ENCODE measurements at places on chromosomes 3 and 15.

DNA sequence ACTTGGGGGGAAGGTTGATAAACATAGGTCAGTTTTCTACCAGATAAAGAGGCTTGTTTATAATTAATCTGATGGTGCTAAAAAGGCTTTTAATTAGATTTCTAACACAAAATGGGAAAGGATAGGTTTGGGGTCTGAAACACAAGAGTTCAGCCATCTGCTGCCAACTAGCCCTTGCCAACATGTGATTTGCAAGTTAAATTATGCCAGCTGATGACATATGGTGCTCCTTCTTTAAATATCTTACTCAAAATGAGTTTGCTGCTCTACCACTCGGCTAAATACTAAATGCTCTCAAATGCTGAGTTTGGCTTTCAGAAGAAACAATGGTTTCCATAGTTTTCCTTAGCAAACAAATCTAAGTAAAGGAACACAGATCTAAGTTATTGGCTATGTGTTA lies 557.8 kb upstream of the CCDC54 start:
- no peak for DNase-seq

DNA sequence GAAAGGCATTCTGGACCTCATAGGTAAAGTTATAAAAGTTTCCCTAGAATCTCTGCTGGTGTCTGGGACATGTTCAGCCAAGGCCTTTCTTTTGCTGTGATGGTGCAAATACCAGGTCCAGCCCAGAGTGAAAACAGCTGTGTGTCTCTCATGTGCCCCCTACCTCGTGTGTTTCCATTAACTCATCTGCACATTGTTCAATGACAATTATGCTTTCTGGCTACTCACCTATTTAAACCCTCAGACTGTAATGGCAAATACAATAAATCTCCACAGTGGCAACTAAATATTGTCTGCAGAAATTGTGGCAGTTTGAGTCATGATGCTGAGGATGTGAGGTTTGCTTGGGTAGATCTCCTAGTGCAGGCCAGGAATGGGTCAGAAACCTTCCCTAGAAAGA lies 53.1 kb upstream of the GALNT15 start:
- no peak for DNase-seq

DNA sequence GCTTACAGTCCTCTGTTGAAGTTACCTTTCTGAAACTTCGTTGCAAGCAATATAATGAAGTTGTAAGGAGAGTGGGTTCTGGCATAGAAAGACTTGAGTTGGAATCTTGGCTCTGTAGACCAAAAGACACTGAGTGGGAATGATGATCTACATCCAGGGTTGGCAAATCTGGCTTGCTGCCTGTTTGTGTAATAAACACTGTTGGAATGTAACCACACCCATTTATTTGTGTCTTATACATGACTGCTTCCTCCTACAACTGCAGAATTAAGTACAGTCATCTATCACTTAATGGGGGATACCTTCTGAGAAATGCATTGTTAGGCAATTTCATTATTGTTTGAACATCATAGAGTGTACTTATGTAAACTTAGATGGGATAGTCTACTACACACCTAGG lies 178.4 kb upstream of the SUCLG2 start:
- DNase-seq: no peak

DNA sequence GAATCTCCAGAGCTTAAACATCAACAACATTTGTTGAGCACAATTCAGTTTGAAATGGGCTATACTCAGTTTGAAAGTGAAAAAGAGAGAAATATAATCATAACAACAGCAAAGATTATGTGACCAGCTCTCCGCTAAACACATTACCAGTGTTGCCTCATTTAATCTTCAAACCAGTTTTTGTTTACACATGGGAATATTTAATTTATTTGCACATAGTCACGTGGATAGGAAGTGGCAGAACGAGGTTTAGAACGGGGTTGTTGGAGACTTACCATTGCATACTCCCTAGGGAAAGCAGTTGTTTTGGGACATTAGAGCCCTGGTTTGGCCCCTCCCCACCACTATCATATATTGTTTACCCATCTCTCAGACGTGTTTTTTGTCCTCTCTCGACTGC lies 77.2 kb downstream of the IL1RAP start:
- DNase-seq: no peak

DNA sequence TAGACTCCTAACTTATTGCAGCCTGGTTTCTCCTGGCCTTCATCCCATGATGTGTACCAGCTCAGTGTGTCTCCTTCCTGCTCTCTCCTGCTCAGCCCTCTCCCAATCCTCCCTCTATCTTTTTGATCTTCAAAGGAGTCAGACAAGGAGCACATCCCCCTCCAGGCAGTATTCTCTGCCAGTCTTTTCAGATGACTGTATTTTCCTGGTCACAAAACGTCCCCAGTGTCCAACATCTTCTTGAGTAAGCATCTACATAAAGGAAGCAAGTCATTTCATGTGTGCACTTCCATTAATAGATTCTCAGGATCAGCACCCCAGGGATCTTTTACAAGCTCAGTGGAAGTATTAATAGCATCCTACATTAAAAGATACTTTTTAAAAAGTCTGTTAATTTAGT lies 148.9 kb upstream of the THBS1 start:
- no peak for DNase-seq

DNA sequence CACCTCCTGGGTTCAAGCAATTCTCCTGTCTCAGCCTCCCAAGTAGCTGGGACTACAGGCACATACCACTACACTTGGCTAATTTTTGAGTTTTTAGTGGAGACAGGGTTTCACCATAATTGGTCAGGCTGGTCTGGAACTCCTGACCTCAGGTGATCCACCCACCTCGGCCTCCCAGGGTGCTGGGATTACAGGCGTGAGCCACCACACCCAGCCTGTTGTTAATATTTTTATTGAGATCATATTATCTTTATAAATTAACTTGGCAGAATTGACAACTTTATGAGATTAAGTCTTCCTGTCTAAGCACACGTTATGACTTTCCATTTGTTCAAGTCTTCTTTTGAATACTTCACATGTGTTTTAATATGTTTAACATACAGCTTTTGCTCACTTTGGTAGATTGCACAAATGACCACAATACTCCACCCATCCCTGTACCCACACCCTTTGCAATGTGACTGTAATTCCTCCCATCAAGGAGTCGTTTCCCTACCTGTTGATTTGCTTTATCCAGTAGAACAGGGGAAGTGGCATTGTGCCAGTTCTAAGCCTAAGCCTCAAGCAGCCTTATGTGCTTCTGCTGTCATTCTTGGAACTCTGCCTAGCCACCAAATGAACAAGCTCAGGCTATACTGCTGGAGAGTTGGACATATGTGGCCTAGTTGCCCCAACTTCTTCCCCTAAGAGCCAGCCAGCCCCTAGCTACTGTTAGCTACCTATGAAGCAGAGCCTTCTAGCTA lies 8.2 kb downstream of the XYLB start:
- DNase-seq: no peak

DNA sequence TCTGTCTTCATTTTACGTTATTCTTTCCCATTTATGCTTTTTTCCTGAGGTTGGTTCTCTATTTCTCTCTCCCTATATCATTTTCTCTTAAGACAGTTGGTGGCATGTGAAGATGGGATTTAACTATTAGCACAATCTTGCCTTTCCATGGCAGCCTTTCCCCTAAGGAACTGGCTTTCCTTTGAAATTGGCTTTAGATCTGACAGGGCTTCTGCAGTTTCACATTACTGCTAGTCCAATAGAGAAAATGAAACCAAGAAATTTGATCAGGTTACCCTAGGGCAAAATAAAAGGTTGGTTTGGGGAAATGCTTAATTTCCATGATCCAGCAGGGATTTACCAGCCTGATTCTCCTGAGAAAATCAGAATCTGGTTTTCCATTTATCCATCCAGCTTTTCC lies 22.7 kb upstream of the CHL1 start:
- DNase-seq: no peak

DNA sequence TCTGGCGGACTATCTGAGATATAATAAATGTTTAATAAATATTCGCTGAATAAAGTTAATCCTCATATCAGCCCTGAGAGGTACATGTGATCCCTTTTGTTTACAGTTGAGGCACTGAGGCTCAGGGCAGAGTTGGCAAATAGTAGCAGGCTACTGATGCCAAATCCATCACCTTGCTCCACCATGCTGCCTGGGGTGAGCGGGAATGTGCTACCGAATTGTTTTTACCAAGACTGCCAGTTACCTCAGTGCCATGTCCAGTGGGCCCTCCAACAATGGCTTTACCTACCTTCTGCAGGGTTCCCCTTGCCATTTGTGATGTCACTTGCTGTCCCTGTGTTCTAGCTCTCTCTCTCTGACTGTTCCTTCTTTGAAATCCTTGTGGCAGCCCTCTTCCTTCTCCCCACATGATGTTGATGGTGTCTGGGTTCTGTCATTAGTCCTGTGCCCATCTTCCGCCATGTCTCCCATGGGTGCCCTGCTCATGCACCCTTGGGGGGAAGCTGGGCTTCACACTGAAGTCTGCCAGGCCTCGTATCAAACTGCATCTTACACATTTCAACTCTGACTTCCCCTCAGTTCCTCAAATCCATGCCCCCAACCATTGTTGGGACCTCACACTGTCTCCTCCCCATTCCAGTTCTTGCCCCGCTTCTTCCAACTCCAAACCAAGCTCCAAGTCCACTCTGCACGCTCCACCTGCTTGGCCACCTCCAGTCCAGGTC lies 35.4 kb downstream of the SLCO2A1 start:
- no peak for DNase-seq
